Stimulated activated CD4-positive, alpha-beta T cell treated with anti-CD3 and anti-CD28 coated beads, Interleukin-1b, Interleukin-23, amount 100 ng/mL, for 1 hour (primary cell): ENCODE measurements at places on chromosomes 12 and 14.

GRCh38 chr14:33206981-33207380 is 268.3 kb downstream of the NPAS3 start:
- DNase-seq: no peak

GRCh38 chr12:63814146-63814772 is 30.2 kb upstream of the SRGAP1 start:
- no peak for DNase-seq

DNA sequence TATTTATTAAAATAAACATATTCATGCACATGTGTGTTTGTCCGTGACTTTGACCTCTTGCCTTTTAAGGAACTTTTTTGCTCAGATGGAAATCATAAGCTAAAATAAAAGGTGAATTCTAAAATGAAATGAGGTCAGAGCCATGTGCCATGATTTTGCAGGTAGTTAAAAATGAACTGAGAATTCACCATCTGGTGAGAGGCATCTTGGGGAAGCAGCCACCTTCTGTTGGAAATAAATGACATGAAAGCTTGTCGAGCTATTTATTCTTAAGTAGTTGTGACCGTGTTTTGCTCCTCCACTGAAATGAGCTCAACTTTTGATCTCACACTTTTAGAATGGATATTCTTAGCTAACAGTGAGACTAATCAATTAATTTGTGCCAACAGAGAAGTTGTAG is 56.8 kb upstream of the CNOT2 start:
- DNase-seq: no peak

DNA sequence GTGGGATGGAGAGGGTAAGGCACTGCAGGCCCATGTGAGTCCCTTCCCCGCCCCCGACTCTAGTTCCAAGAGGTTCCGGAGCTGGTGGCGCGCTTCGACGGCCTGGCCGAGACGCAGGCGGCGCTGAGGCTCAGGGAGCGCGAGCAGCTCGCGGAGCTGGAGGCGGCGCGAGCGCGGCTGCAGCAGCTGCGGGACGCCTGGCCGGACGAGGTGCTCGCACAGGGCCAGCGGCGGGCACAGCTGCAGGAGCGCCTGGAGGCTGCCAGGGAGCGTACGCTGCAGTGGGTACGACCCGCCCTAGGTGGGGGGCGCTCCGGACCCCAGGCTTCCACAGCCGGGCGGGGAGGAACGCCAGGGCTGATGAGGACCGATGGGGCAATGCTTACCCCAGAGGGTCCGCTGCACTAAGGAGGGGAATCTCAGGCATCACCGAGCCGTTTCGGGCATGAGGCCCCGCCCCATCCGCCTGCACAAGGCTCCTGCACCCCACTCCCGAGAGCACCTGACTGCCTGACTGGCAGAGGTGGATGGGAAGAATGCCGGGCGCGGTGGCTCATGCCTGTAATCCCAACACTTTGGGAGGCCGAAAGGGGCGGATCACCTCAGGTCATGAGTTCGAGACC is 4.9 kb downstream of the CFAP73 start:
- no peak for DNase-seq

- no peak for DNase-seq
These were observed 117.8 kb downstream of the TTC7B start for GRCh38 chr14:90698379-90698869.

GRCh38 chr12:40760821-40761220 is 68.6 kb downstream of the CNTN1 start:
- no peak for DNase-seq

DNA sequence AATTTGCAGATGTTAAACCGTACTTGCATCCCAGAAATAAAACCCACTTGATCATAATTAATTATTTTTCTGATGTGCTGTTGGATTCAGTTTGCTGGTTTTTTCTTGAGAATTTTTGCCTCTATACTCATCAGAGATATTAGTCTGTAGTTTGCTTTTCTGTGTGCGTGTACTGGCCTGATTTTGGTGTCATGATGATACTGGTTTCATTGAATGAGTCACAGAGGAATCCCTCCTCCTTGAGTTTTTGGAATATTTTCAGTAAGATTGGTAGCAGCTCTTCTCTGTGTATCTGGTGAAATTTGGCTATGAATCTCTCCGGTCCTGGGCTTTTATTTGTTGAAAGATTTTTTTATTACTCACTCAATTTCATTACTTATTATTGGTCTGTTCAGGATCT is 100.4 kb upstream of the PMCH start:
- no peak for DNase-seq

DNA sequence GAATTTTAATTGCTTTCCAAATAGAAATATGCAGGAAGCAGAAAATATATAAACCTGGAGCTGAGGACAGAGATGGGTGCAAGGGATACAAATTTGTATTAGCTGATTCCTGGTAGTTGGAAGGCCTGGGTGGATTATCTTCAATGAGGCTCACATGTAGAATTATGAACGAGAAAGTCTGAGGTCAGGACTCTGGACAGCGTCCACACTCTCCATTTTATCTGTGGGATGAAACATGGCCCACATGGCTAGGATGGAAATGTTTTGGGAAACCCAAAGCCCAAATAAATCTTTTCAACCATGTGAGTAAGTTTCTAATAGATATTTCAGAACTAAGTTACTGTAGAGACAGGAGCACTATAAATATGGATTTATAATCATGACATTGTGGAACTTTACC is 256.1 kb downstream of the APAF1 start:
- no peak for DNase-seq

- no peak for DNase-seq
These were observed 146.4 kb upstream of the ARID2 start for GRCh38 chr12:45582986-45583659.

- no peak for DNase-seq
These were observed 9.3 kb downstream of the NFKBIA start for GRCh38 chr14:35395283-35395682.

GRCh38 chr14:33081259-33081658 is 142.6 kb downstream of the NPAS3 start:
- DNase-seq: no peak

DNA sequence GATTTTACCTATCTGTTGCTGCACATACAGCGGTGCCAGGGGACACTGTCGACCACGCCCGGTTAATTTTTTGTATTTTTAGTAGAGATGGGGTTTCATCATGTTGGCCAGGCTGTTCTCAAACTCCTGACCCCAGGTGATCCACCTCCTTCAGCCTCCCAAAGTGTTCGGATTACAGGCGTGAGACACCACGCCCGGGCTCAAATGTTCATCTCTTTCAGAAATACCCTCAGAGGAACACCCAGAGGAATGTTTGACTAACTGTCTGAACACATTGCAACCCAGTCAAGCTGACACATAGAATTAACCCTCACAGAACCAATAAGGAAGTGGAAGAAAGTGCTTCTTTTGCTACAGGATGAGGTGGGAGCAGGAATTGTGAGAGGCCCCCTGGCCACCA is 15.0 kb upstream of the ETFBKMT start:
- no peak for DNase-seq

- DNase-seq: peak; percentile 53
These were observed 21.0 kb upstream of the PSMC1 start for GRCh38 chr14:90235179-90235976.

GRCh38 chr12:66768293-66768692 is 89.4 kb upstream of the GRIP1 start:
- no peak for DNase-seq

DNA sequence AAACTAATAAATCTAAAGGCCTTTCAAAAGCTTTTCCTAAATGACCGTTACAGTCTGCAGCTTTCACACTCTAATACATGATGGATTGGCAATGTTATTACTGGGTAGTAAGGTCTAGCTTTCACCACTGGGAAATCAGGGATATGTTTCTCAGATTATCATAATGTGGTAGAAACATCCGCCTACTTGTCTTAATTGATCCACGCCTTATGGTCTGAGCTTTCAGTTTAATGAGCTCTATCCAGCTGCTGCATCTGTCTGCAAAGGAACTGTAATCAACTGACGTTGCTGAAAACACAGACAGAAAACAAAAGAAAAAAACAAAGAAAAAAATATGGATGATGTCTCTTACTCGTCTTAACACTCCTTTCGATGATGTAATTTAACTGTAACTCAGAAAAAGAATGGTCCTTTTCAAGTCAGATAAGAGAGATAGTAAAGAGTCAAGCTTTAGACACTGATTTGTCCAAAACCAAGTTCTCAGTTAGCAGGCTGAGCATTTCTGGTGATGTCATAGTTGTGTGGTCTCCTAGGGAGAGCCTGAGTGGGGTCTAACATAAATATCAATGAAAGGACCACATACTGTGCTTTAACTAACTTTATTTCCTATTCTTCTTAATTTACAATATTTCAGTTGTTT is 85.9 kb downstream of the C2CD5 start:
- no peak for DNase-seq

DNA sequence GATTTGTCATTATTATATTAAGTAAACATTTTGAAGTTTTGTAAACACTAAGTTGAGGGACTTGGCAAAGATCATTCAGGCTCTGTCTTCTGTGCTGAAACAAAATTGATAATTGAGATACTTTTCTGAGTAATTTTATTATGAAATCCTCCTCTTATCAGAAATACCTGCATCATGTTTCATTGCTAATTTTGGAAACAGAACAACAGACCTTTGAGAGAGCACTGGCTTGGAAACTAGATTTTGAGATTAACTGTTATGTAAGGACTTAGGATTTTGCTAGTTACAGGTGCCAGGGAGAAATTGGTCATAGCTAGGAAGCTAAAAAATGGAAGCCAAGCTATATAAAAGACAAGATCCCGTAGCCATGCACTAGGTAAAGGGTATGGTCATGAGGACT is 201.7 kb upstream of the DCN start:
- DNase-seq: no peak

- DNase-seq: no peak
These were observed 122.1 kb downstream of the FOXA1 start for GRCh38 chr14:37472906-37473305.

DNA sequence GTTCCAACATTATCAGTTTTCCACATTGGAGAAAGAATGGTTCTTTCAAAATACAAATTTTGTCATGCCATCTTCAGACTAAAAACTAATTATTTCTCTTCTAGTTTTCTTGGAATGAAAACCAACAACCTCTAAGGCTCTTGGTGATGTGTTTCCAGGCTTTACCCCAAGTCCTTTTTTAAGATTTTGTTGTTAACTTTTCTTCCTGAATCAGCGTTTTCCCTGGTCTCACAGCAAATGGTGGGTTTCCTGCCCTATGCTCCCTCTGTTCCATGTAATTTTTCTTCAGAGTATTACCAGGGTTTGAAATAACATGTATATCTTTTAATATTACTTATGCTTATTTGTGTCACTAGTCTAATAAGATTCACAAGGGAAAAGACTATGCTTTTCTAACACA is 1311.9 kb downstream of the LRFN5 start:
- no peak for DNase-seq

DNA sequence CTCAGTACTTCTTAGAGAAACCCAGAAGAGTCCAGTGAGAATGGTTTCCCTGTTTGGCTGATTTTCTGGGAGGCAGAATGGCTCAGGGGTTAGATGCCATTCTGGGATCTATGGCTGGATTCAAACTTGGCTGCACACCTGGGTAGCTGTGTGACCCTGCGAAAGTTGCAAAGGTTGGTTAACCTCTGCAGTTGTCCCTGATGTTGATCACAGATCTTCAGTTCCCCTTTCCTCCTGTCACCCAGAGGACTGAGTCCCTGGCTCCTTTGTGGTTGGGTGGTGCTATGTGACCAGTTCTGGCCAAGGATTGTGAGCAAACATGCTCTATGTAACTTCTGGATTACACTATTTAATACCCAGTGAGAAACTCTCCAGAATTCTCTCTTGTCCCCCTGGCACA is 418.0 kb downstream of the RGS6 start:
- no peak for DNase-seq

DNA sequence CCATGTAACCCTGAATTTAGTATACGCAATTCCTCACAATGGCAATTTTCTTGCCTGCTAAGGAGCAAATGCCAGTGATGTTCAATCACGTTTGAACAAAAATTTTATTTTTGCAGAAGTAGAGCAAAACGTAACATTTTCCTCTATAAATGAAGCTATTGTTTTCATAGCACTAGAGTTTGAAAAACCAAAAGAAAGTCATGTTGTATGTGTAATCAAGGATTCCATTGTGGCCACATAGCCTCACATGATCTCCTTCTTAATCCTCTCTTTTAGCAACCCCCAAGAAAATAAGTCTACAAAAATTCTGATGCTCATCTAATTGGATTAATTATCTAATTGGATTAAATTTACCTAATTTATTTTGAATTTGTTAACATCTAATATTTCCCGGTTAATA is 1217.4 kb upstream of the FLRT2 start:
- DNase-seq: no peak

- no peak for DNase-seq
These were observed 7.6 kb downstream of the KIF26A start for GRCh38 chr14:104145826-104146601.

- DNase-seq: peak; percentile 99
These were observed at the start of gene SRP54 for GRCh38 chr14:34982421-34983147. SRP54 (plus strand) TSS chr14:34982992; CDS start chr14:34996710, 13,718 bp downstream.

GRCh38 chr12:122150127-122150681 is 23.8 kb downstream of the IL31 start:
- no peak for DNase-seq

GRCh38 chr12:70842942-70843341 is 77.6 kb downstream of the PTPRR start:
- DNase-seq: no peak

DNA sequence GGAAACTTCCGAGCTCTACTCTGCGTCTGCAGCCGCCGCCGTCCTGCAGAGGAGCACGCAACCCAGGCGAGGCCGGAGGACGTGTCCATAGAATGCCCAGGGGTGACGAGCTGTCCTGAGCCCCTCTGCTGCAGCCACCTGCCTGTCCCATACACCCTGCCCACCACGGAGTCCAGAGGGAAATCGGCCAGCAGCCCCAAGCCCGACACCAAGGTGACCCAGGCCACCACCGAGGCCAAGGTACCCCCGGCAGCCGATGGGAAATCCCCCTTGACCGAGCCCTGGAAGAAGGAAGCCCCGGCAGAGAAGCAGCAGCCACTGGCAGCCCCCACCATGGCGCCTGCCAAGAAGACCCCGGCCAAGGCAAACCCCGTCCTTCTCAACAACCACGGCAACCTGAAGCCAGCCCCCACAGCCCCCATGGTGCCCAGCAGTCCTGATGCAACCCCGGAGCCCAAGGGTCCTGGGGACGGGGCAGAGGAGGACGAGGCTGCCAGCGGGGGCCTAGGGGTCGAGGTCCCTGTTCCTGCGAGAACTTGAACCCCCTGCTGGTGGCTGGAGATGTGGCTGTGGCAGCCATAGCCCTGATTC is 128.7 kb upstream of the C14orf180 start:
- DNase-seq: no peak

GRCh38 chr14:92513966-92514843 is 624 bp downstream of the RIN3 start:
- DNase-seq: no peak

- no peak for DNase-seq
These were observed 527 bp downstream of the CAMKK2 start for GRCh38 chr12:121295746-121296617.

- DNase-seq: no peak
These were observed 43.7 kb upstream of the HECTD1 start for GRCh38 chr14:31251028-31251958.

- no peak for DNase-seq
These were observed 28.5 kb downstream of the ACTR6 start for GRCh38 chr12:100229036-100229635.
